ENCODE measurements at places on chromosomes 6 and 20.

- DNase-seq, result no peak
These were observed 18.9 kb upstream of the GTF3C6 start for GRCh38 chr6:110939429-110940200.

DNA sequence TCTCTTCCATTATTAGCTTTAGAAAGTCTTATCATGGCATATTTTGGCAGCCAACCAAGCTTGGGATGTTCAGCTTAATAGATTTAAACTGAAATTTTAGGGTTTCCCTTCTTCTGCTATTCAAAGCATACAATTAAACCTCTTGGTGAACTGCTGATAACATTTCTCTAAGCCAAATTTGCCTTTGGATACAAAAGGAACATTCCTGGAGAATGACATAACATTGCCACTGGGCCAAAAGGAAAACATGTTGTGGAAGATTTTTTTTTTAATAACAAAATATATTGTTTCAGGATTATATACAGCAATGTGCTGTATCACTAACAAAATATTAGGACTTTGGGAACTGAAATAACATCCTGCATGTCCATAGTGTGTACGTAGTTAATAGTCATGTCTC is 215.1 kb upstream of the TBX18 start:
- DNase-seq, result no peak

DNA sequence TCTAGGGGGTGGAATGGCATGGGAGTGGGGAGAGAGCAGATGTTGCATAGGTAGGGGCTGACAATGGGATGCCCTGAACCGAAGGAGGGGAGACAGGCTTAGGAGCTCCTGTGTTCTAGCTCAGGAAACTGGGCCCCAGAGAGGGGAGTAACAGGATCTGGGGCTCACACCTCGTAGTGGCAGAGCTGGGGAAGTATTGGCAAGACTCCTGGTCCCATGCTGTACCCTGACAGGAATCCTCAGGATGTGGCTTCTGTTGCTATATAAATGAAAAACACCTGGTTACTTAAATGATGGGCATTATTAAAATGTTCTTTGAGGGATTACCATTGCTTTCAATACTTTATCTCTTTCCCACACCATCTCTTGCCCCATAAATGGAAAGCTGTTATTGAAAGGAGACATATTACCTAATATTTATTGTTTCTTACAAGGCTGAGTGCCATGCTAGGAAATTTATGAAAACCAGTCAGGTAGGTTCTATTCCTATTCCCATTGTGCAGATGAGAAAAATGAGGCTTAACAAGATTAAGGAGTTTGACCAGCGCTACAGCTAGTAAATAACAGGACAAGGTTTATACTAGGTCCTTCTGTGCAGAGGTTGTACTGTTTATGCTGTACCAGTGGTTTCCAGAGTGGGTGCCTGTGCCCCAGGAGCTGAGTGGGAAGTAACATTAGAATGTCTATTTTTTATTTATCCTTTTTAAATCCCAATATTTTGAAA is 35.3 kb upstream of the TCP11 start:
- peak; percentile 32 for DNase-seq

DNA sequence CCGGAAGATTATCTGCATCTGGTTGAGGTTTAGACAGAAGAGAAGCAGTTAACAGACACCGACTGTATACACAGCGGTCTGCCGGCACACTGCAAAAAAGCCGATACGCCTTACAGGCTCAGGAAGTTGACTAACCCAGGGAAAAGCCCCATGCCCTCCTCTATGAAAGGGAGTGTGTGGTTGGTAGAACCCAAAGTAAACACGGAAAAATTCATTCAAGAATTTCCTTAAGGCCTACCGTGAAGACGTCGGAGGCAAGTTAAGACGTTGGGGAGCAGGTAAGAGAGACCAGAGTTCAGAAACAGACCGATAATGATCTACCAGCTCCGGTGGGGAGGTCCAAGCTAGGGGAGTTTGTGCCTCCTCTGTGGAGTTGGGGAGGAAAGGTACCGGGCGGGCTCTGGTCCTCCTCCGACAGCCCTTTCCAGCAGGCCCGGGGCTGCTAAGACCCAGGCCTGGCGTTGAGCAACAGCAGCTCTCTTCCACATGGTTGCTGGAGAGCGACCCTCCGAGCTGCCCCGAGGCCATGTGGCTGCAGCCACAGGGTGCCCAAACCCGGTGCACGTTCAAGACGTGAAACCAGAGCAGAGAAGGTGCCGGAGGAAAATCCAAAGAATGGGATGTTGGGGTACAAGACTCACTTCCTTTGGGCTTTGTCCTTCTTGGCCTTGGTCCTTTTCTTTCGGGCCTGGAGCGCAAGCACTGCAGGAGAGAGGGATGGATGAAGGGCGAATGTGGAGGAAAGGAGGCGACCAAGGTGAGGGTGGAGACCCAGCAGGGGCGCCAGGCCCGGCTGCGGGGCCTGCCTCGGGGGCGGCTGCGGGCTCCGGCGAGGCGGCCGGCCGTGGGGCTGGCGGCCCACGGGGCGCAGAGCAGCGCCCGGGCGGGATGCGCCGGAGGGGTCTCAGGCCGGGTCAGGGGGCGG is 809 bp downstream of the SRPK1 start:
- DNase-seq, result peak; percentile 60

DNA sequence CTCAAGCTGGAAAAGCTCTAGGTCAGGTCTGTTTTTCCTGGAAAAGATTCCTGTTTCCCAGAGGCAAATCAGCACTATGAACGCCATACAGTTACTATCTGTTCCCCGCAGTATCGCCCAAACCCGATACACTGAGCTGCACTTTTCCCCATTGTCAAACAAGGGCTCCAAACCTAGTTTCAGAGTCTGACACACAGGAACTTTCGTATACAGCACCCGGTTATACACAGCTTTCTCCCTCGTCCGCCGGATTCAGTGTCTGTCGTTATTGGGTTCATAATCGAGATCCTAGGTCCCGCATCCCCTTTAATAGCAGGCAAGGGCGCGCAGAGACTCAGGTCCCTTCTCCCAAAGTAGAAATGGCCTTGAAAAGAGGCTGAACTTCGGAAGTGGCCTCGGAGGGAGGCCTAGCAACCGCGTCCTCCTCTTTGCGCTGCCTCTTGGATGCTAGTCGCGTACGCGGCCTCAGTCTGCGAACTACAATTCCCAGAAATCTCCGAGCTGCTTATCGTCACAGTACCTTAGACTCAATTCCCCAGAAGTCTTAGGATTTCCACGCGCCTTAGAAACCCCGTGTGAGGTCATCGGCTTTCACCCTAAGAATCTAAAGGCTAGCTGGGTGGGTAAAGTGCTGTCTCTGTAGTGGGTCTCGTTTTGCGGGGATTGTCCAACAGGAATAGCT is 34.2 kb downstream of the ZNF391 start:
- no peak for DNase-seq

DNA sequence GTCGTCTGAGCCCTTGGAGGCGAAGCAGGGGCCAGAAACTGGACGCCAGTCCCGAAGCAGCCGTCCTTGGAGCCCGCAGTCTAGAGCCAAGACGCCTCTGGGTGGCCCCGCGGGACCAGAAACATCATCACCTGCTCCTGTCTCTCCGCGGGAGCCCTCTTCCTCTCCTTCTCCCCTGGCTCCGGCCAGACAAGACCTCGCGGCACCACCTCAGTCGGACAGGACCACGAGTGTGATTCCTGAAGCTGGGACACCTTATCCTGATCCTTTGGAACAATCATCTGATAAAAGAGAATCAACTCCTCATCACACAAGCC is 416 bp downstream of the RSPH4A start:
- DNase-seq, result no peak

DNA sequence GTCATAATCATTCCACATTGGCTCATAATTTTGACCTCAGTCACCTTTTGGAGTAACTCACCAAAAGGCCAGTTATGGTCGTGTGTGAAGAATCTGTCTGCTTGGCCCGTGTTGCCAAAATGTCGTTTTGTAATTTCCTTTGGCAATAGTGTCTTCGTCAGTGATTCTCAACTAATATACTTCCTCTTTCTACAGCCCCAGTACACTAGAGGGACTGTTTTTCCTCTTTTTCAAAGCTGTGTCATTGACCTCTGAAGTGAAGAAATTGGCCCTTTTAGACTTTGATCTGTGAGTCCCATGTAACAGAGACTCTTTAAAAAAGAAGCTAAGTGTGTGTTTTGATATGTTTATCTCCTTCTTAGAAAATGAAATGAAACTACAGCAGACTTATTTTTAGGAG is 5.2 kb downstream of the FOXO3 start:
- DNase-seq, result no peak

GRCh38 chr6:142827369-142827768 is 117.6 kb downstream of the HIVEP2 start:
- no peak for DNase-seq

DNA sequence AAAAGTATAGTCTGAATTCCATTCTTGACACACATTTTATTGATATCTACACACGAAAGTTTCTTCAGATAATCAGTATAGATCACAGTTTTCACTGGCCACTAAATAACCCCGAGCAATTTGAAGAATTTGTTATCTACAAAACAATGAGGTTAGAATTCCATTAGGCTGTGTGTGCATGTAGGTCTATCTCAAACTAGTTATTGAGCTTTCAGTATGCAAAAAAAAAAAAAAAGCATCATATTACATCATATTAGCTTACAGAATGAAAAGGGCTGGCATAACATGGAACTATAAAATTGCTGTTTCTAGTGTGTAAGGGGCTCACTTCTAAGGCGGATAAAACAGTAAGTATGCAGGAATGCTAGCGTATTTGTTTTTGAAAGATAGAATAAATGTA is 59.5 kb upstream of the ADGRG6 start:
- DNase-seq, result no peak

DNA sequence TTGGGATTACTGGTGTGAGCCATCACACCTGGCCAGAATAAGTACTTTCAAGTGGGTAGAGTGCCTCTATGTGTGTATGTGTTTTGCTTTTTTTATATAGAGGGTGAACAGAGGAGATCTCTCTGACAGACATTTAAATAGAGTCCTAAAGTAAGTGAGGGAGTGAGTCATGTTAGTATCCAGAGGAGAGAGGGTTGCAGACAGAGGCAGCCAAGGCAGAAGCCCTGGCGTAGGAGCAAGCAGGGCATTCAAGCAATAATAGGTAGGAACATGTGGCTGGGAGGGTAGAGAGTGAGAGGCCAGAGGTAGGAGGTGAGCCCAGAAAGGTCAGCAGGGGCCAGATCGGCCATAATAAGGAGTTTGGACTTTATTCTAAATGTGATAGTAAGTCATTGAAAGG is 48.9 kb downstream of the PHF20 start:
- no peak for DNase-seq

DNA sequence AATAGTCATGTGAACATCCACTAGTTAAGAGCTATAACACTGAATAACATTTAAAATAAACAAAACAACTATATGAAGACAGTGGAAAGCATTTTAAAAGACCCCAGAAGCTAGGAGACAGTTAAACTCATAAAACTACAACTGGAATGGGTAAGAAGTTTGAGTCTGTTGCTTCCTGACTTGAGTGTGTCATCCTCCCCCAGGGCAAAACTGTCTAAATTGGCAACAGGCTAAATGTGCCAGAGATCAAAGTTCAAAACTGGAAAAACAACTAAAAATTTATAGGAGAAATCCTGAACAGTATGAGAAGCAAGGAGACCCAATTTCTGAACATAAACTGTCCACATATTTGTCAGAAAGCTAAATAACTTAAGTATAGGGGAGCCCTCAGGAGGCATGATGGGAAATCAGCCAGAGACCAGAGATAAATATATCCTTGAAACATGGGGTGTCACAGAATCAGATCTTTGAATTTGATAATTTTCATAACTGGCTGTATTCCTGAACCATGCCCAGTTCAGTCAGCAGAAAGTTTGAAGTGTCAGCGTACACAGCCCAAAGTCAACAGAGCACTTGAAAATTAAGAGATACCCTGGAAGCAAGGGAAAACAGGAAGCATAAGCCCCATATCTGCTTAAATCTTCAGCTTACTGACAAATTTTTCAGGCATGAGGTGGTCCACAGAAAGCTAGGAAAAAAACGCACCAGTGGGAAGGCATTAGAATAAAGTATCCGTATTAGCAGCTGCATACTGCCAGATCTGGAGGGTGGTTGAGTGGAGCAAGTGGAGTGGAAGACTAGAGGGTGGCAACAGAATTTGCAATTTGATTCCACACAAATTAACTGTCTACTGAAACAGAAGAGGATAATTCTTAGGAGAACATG is 516.1 kb upstream of the MAN1A1 start:
- DNase-seq, result no peak

DNA sequence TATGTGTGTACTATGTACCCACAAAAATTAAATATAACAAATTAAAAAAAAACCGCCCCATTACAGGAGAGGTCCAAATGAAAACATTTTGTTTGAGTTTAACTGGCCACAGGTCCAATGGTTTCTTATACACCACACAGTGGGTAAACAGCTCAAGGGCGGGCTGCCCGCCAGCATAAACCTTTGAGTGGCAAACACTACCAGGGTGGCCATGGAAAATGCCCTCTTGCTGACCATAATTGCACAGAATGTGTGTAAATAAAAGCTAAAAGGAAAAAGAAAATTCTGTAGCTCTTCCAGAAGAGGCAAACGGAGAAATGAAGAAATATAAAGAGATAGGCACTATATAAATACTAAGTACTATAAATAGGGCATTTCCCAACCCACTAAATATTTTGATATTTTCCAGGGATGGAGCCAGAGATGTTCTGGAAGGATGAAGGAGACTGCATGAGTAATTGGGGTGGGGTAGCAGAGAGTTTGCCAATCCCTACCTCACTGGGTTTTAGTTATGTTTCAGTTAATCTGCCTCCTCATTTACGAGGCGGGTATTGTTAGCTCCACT is 1.1 kb upstream of the CDC5L start:
- DNase-seq, result peak; percentile 61

DNA sequence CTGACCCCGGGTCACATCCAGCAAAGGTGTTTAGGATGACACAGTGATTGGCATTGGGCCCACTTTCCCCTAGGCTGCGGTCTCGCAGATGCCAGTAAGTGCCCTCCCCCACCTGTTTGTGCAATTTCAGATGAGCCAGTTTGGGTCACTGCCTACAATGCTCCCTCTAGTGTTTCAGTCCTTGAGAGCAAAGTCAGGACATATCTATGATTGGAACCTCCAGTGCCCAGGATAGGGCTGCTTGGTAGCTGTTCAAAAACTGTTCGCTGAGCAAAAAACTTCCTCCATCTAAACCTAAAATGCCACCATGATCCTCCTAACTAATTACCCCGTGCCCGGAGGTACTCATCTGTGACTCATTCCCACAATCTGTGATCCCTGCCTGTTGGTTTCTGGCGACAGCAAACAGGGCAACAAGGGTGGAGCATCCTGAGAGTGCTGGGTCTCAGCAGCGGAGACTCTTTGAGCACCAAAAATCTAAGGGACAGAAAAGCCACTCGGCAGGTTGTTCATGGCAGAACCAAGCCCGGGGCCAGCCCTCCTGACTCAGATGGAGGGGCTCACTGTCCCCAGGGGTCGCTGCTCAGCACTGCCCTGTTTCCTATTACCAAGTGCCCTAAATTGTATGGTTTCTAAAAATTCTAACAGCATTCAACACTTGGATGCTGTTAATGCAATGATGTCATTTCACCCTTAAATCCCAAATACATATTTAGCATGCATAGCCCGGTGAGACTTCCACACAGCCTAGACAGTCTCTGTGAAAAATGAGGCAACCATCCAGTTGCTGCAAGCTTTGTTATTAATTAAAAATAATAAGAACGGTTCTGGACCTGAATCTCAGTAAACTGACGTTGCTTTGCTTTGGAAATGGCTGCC is 5.0 kb downstream of the VSX1 start:
- no peak for DNase-seq

Measured in right forelimb (tissue), 1 donor.